Activated CD4-positive, alpha-beta T cell treated with anti-CD3 and anti-CD28 coated beads, Interleukin-2, amount 50 U/mL, for 24 hours (primary cell): ENCODE measurements at places on chromosomes 7 and 10.

DNA sequence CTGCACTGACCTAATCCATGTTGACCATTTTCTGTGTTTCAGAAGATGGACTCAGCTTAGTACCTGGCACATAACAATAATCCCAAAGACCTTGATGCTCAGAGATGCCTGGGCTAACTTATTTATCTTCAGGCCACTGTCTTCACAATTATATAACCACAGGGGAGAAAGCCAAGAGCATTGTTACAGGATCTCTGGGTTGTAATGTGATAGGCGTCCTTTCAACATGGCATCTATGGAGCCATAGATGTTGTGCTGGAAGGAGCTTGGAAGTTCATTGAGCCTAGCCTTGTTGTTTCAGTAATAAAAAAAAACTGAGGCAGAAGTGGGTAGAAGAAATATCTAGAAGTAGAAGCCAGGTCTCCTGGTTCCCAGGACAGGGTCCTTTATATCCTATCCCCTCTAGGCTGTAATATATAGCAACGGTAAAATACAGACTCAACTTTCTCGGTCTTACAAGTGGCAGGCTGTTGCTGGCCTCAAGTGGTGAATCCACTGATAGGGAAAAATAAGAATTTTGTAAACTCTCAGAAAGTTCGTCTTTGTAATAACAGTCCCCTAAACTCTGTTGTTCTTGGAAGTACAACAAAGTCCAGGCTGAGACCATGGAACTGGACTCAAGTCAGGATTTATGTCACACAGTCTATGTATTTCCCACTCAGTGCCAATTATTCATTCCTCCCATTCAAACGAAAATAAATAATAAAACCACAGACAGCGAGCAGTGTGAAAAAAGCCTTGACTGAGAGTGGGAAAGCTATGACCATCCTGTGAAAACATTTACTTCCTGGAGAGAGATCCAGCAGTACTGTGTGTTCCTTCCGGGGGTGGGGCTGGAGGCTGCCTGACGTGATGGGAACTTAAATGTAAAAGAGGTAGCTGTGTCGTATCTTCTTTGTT is 277.6 kb downstream of the REEP3 start:
- DNase-seq = no peak

GRCh38 chr10:3755440-3756359 is 29.3 kb downstream of the KLF6 start:
- DNase-seq = no peak

GRCh38 chr10:93412801-93413200 is 69.3 kb downstream of the MYOF start:
- DNase-seq = no peak

DNA sequence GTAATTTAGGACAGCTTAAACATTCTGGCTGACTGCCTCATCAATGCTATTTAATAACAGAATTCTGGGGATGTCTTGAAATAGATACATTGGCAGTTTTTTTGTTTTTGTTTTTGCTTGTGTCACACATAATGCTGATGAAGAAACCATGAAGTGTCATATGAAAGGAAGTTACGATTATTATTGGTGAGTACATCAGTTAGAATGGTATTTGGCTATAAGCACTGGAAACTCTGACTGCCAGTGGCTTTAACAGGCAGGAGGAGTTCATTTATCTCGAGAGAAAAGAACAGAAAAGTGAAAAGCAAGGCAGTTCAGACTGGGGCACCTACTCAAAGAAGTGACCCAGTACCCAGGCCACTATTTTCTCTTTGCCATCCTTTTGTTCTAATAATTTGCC is 18.1 kb downstream of the LSM8 start:
- no peak for DNase-seq

GRCh38 chr7:69739190-69739589 is 140.9 kb downstream of the AUTS2 start:
- peak; percentile 3 for DNase-seq
